SK-N-SH (cell line): ENCODE measurements at places on chromosomes 2 and 18. TPM values are rescaled to one million over a fixed set of nuclear protein-coding genes. Genes with fewer than 3 reads are reported as not detected.

- DNase-seq: no peak
These were observed 18.5 kb upstream of the SEMA4C start for GRCh38 chr2:96888072-96889011.

DNA sequence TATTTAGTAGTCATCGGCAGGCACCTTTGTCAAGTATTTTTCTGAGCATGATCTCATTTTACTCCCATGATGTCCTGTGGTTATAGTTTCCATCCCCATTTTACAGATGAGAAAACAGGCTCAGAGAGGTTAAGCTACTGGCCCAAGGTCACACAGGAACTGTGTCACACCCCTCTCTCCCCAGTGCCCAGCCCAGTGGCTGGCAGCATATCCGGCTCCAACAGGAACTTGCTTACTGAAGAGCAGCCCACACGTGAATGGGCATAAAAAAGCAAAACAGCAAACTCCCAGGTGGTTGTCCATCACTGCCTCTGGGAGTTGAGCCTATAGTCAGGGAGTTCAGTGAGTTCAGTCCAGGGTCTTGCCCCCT lies 8.3 kb upstream of the KLF11 start:
- no peak for DNase-seq

- DNase-seq: no peak
These were observed 111.6 kb upstream of the DNMT3A start for GRCh38 chr2:25453199-25453905.

DNA sequence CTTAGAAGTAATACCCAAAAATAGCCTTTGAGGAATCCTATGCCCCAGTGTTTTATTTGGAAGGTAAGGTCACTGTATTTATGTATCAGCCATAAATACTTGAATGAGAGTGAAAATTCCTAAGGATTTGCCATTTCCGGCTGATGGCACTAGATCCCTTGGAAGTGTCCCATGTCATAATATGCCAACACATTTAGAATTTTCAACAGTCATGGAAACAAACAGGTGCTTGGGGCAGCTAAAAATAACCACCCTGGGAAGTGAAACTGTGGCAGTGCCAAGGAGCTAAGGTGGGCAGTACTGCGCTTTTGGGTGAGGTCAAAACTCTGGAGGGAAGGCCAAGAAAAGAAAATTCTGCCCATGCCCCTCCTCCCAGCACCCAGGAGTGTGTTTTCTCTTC lies 80.2 kb downstream of the TCF7L1 start:
- no peak for DNase-seq

GRCh38 chr2:74078466-74078865 lies 69.2 kb downstream of the BOLA3 start:
- no peak for DNase-seq

DNA sequence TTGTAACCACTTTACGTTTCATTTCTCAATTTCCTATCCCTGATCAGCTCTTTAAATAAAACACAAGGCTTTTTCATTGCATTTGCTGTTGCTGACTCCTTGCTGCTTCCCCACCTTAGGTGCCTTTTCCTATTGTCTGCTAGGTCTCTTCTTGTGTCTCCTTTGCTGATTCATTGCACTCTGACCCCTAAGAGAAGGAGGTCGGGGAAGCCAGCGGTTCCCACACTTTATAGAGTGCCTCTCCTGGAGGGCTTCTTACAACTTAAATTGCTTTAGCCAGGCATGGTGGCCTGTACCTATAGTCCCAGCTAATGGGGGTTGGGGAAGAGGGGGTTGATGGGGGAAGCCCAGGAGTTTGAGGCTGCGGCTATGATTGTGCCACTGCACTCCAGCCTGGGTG lies 495.0 kb downstream of the DLGAP1 start:
- DNase-seq: no peak

GRCh38 chr18:68607852-68608251 lies 107.1 kb downstream of the TMX3 start:
- no peak for DNase-seq

DNA sequence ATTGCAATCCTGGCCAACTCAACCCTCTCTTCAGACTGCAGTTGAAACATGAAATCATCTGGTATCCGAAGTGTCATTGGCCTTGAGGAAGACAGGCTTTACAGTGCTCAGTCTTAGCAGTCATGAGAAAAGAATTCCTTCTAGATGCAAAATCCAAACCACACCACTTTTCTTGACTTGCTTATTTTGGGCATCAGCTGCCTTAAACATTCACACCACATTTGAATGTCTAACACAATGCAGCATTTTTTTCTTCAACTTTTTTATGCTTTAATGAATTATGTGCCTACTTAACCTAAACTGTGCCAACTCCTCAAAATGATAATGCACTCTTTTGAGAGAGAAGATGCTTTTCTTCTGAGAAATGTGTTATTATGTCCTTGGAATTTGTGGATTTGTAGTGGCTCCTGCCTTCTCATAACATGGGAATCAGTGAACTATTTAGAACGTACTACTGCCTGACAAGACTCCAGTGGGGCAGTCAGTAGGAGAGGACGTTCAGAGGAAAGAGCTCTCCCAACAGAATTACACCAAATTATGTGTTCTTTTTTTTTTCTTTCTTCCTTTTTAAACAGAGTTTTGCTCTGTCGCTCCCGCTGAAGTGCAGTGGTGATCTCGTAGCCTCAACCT lies 3.2 kb upstream of the FAM98A start:
- no peak for DNase-seq

GRCh38 chr18:54206447-54206846 lies 18.0 kb downstream of the MBD2 start:
- DNase-seq: no peak

DNA sequence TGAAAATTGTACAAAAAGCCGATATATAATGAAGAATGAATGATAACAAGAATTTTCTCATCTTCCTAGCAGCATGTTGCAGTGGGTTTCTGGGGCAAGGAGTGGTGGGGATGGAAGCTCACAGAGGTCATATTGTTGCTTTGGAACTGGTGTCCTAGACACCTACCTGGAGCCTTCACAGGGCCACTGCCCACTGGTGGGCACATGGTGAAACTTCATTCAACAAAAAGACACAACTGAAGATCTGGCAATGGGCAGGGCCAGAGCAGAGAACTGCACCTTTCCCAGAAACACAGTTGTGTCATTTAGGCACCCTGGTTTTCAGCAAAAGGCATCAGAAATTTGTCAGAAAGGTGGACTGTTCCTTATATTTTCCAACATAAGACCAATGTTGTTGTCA lies 115.3 kb downstream of the FHOD3 start:
- peak; percentile 41 for DNase-seq

GRCh38 chr18:73782405-73782804 lies 365.2 kb downstream of the FBXO15 start:
- DNase-seq: no peak

DNA sequence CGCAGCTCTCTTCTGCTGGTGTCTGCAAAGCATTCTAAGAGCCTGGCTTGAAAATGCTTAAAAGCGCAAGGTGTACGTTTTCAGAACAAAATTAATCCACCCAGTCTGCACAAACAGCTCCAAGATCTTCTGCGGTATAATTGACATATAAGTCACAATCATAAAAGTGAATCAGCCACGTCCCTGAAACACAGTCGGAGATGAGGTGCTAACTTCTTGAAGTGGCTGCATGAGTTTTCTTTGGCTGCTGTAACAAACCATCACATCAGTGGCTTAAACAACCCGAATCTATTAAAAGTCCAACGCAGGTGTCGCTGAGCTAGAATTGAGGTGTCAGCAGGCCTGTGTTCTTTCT lies 32.6 kb downstream of the ARL4C start:
- DNase-seq: no peak

GRCh38 chr2:70709275-70710037 lies 58.5 kb downstream of the ADD2 start:
- DNase-seq: no peak

GRCh38 chr2:74511104-74511989 lies 2.9 kb upstream of the TLX2 start:
- no peak for DNase-seq

DNA sequence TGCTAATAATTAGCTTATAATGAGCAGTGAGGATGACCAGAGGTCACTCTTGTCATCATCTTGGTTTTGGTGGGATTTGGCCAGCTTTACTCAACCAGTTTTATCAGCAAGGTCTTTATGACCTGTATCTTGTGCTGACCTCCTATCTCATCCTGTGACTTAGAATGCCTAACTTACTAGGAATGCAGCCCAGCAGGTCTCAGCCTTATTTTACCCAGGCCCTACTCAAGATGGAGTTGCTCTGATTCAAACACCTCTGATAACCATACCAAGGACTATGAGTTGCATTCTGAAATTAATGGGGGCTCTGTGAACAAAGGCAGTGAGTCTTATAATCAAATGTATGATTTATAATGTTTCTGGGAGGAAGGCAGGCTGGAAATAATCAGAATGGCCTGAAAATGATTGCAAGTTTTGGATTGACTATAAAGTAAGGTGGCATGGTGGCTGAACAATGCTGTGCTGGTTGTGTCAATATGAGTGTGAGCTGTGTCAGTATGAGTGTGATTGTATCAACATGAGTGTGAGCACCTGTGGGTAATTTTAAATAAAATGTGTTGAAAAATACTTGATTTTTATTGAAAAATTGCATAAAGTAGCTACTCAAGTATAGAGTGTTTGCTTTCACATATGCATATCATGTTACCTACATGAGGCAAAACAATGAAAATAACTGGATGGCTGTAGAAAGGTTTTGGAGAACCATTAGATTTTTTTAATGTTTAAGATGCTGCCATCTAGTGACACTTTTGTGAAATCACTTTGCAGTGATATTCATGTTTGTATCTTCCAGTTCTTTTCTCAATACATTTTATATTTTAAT lies 103.0 kb downstream of the KYNU start:
- no peak for DNase-seq

DNA sequence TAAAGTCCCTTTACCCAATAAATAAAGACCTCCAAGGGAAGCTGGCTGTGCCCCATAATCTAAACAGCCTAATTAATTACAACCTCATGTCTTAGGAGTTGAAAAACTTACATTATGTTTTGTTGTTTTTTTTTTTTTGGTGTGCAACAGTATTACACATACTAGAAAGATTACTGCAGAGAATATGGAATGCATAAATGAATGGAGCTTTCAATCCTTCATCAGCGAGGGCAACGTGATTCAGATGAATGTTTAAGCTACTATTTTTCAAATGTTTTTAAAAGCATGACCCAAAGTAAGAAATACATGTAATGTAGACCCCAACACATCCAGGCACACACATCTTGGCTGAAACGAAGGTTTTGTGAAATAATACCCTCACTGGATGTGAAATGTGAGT lies 167.1 kb upstream of the FN1 start:
- no peak for DNase-seq

The ABHD1 gene
- polyA plus RNA-seq: 3.3 and 4.1 TPM in 2 replicates

The RAPGEF4 gene
- polyA plus RNA-seq: 0.30 and 1.2 TPM in 2 replicates

The MAP4K3 gene
- polyA plus RNA-seq: 8.8 and 11.1 TPM in 2 replicates

The ABCB11 gene
- not detected in 2 replicates for polyA plus RNA-seq

The ITPRID2 gene
- 41.9 and 53.1 TPM in 2 replicates for polyA plus RNA-seq

The FAM228A gene
- 0.10 and 0.13 TPM in 2 replicates for polyA plus RNA-seq
